T-helper 1 cell (primary cell): ENCODE measurements at places on chromosomes 12 and 14.

GRCh38 chr14:23286902-23287479, 1.1 kb upstream of the HOMEZ start:
- DNase-seq = no peak

GRCh38 chr12:67647181-67647798, 1.3 kb upstream of the DYRK2 start:
- no peak for DNase-seq

GRCh38 chr12:23185346-23185745, 560.4 kb downstream of the ETNK1 start:
- DNase-seq = no peak

- DNase-seq = no peak
These were observed 399.4 kb downstream of the TMEM121 start for GRCh38 chr14:105925615-105926372.

GRCh38 chr14:42028607-42029006, 421.9 kb downstream of the LRFN5 start:
- no peak for DNase-seq

- no peak for DNase-seq
These were observed 75.6 kb upstream of the BCL11B start for GRCh38 chr14:99347561-99347960.

GRCh38 chr14:35306114-35306513, 13.9 kb downstream of the PSMA6 start:
- no peak for DNase-seq

GRCh38 chr12:8508910-8509841, 4.1 kb upstream of the CLEC4D start:
- DNase-seq = no peak

DNA sequence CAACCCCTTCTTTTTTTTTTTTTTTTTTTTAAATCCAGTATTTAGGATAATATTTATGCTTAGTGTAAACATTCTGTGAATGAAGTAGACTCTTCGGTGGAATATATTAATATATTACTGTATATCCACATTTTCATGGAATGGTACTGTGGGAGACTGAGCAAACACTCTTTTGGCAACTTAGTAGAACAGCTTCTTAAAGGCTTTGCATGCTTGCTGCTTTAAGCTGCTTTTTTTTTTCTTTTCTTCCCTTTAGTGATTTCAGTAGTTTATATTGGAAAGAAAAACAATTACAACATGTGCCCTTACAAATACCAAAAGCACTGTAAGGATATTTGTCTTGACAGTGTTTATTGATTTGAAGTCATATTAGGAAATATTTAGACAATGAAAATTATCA, 78.9 kb downstream of the AEBP2 start:
- no peak for DNase-seq

- no peak for DNase-seq
These were observed 37.0 kb downstream of the KDM2B start for GRCh38 chr12:121543786-121544185.

DNA sequence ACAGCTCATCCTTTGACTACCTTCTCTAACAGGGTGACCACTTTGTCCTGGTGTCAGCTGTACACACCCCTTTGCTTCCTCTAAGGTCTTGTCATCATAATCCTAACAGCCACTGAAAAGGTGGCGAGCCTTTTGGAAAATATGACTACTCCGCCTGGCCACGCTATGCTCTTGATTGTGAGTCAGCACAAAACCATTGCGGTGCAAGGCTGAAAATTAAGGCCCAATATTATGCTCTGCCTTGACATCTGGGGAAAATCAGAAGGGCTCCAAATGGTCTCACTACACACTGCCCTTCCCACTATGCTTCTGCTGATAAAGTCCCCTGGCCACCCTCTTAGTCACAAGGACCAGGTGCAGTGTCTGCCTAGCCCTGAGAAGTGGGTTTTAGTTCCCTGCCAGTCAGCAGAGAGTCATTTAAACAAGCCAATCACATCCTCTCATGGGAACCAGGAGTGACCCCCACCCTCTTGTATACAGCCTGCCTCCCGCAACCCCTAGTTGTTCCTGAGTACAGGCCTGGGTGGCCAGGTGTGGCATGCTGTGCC, 34.3 kb downstream of the FGD6 start:
- DNase-seq = no peak

GRCh38 chr12:45174595-45174994, 41.3 kb upstream of the ANO6 start:
- no peak for DNase-seq

GRCh38 chr12:68163560-68164081, 4.1 kb upstream of the IFNG start:
- no peak for DNase-seq

DNA sequence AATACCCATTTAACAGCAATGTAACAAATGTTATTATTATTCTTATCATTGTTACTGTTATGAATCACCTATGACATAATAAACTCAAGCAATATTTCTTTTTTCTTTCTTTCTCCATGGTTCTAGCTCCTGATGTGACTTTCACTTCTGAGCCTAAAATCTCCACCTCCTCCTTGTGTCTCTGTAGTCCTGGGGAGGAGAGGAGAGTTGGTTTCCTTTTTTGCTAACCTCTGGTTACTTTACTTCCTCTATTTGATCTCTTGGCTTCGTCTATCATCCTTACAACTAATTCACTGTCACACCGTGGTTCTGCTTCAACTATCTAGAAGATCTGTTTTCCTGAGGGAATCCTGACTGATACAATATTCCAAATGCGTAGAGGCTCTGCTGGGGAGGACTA, 456.6 kb downstream of the VRK1 start:
- DNase-seq = no peak

DNA sequence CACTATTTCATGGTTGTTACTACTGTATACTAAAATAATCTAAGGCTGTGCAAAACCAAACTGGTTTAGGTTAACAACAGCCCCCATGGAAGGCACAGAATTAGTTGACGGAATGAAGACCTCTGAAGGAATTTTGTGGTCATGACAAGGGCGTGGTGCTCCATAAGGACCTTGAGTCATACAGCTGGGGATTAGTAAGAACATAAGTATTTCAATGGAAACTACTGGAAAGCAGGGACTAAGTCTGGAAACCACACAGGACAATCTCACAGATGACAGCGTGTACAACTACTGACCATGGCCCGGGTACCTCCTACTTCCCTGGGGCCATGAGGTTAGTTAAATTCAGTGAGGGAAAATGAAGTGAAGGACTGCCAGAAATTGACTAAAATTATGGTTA, 98.5 kb upstream of the PLEKHA5 start:
- DNase-seq = no peak

- no peak for DNase-seq
These were observed 41.8 kb downstream of the SMOC1 start for GRCh38 chr14:69921052-69921451.

- no peak for DNase-seq
These were observed 44.3 kb upstream of the BDKRB2 start for GRCh38 chr14:96160076-96160912.

- no peak for DNase-seq
These were observed 756.6 kb downstream of the NOVA1 start for GRCh38 chr14:25841226-25841625.

GRCh38 chr12:117098361-117099217, 627 bp downstream of the TESC start:
- no peak for DNase-seq

DNA sequence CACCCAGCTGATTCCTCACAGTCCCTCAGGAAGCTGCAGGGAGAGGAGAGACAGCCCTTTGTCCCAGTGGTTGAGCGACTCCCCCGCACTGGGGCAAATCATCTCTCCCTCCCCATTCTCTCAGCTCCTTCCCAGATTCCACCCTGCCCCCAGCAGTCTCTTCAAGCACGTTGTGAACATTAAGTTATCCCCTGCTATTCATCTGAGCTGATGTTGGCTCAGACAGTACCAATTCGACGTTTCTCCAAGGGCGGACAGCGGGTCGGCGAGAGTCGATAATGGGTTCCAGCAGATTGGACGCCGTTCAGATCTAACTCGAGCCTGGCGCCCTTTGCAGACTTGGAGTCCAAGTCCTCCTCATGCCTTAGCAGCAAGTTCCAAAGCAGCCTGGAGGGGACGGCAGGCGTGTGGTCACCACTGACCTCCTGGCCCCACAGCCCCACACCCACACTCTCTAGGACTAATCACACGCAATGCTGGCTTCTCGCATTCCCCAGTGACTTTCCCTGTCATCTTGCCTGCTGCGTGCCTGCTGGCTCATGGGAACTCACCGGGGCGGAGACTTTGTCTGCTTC, 245.9 kb downstream of the CHST11 start:
- no peak for DNase-seq

- no peak for DNase-seq
These were observed 15.1 kb upstream of the RPLP0 start for GRCh38 chr12:120215766-120216735.

GRCh38 chr14:55388160-55388559, 23.5 kb downstream of the ATG14 start:
- DNase-seq = no peak

- no peak for DNase-seq
These were observed 45.1 kb downstream of the ISCA2 start for GRCh38 chr14:74538411-74539391.

GRCh38 chr14:66624336-66624937, 116.5 kb downstream of the GPHN start:
- DNase-seq = peak; percentile 23

GRCh38 chr14:26286913-26287205, 311.0 kb downstream of the NOVA1 start:
- no peak for DNase-seq

GRCh38 chr12:60704171-60704914, 1108.5 kb downstream of the SLC16A7 start:
- no peak for DNase-seq

DNA sequence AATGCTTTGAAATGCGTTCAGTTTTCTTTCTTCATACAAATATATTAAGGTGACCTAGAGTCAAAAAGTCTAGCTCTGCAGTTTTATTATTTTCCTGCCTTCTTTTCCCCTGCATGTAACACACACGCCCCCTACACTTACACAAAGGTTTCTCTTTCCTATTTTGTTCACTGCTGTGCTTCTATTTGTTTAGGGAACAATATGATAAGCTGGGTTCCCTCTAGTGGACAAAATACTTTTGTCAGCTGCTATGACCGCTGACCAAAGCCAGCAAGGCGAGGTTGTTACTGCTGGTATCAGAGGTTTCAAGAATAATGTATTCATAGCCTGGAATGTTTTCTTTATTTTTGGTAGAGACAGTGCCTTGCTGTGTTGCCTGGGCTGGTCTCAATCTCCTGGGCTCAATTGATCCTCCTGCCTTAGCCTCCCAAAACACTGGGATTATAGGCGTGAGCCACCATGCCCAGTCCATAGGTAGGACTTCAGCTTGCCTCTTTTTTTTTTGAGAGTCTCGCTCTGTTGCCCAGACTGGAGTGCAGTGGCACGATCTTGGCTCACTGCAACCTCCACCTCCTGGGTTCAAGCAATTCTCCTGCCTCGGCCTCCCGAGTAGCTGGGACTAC, 33.4 kb downstream of the FNTB start:
- DNase-seq = no peak

- no peak for DNase-seq
These were observed 32.7 kb upstream of the AKAP6 start for GRCh38 chr14:32296366-32296765.

DNA sequence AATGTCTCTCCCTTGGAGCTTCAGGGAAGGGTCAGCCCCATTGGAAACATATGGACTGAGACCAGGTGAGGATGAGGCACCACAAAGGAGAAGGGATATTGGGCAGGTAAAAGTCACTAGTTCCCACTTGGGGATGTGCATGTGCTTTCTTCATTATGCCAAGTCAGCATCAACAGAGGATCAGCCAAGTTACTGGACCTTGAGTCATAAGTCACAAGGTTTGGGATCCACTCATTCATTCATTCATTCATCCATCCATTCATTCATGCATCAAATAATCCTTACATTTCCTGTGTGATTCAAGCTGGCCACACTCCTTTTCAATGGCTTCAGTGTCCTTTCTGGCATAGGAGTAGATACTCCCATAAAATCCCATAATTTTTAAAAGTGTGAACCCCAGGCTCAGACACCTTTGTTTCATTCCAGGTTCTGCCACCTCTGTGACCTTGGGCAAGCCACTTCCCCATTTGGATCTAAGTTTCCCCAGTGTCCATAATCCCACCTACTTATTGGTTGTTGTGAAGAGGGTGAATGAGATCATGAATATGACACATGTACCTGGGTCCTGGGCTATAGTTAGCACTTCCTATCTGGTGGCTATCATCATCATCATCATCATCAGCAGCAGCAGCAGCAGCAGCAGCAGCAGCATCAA, 162.1 kb upstream of the LHX5 start:
- DNase-seq = no peak

DNA sequence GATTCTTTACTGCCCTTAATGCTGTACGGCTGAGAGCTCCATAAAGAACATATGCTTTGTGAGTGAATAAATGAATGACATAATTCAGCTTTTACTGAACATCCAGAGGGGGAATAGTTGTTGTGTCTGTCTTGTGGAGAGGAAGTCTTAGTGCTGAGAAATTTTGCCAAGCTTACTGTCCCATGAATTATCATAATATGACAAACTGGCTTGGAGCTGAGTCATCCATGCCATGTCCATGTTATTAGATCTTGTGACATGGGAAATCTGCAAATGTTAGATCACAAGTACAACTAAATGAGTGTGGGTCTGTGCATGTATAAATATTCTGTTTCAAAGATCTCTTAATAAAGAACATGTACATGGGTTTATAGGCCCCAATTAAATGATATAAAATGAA, 350.4 kb downstream of the BMP4 start:
- no peak for DNase-seq

GRCh38 chr12:9071518-9071917, 44.2 kb downstream of the A2M start:
- DNase-seq = no peak

- no peak for DNase-seq
These were observed 5.5 kb downstream of the TMEM52B start for GRCh38 chr12:10184261-10184843.

DNA sequence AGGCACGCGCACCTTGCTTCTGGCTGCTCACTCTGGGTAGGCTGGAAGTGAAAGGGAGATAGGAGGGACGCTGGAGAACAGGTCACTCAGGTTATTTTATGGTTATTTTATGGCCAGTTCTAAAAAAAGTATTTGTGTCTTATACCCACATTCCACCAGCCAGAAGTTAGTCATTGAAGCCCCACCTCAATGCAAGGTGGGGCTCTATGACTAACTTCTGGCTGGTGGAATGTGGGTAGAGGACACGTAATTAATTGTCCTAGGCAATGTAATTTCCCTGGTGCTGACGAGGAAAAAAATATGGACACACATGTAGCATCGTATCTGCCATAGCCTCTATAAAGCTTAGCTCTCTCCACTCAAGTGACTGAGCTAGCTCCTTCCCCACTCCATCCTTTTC, 104.9 kb downstream of the PDZRN4 start:
- no peak for DNase-seq

DNA sequence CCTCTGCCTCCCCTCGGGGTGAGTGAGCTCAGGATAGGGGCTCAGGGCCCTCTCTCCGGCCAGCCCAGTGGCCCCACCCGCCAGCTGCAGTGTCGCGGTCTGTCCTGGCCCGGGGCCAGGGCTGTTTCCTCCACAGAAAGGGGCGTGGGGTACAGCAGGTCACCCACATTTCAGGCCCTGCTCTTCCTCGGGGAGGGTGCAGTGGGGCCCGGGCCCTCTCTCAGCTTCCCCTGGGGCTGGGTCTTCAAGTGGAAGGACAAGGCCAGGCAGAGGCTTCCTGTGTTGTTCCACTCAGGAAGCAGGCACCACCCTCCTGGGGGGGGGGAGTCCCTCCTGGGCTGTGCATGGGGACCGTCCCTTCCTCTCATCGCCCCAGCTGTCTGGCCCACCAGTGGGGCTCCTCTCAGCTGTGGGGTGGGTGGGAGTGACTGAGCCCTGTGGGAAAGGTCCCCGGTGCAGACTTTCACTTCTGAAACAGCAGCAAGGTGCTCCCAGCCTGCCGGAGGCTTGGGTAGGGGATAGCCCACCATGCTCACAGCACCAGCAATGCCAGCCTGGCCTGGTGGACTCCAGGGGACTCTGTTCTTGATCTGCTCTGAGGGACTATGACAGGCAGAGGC, 3.7 kb downstream of the GPR132 start:
- no peak for DNase-seq
